ENCODE measurements at places on chromosomes 3 and 15. TPM values are rescaled to one million over a fixed set of nuclear protein-coding genes. Genes with fewer than 3 reads are reported as not detected.

The GOLGA8G gene
- total RNA-seq, result not detected

The RLBP1 gene
- total RNA-seq, result not detected

The C15orf62 gene
- 0.53 TPM for total RNA-seq

The GNB4 gene
- total RNA-seq, result 1.5 TPM

The CCR9 gene
- total RNA-seq, result 7.3 TPM

The CX3CR1 gene
- 1.1 TPM for total RNA-seq

The KCNMB3 gene
- 0.59 TPM for total RNA-seq

The GPR62 gene
- total RNA-seq, result not detected

The KBTBD13 gene
- total RNA-seq, result not detected

The ZNF619 gene
- 7.7 TPM for total RNA-seq

The CATSPER2 gene
- 0.77 TPM for total RNA-seq
